Memory B cell (primary cell): ENCODE measurements at places on chromosomes 5 and 9.

- H3K27me3 ChIP-seq, result peaks cover 18% of the 10 kb centered on the region
- H3K27ac ChIP-seq, result no peak overlapping the region
- no peak for DNase-seq
- H3K36me3 ChIP-seq, result no peaks in the 10 kb centered on the region
- no peaks in the 10 kb centered on the region for H3K4me1 ChIP-seq
Observed at GRCh38 chr5:1209896-1210776, 8.7 kb downstream of the SLC6A19 start.

DNA sequence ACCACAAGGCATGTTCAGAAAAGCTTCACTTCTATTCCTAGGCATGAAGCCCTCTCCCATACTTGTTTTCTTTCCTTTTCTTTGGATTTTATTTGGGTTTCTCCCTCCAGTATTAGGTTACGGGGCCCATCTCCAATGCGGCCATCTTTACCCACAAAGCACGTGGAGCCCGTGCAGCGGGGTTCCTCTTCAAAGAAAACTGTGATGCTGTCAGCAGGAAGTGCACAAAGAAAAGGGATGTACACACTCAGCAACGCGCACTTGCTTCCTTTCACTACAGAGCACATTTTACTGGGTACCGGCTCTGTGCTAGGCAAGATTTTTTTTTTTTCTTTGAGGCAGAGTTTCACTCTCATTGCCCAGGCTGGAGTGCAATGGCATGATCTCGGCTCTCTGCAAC lies 106.6 kb downstream of the COL23A1 start:
- peaks cover 10% of the 10 kb centered on the region for H3K27me3 ChIP-seq
- H3K4me3 ChIP-seq, result peak overlapping the region; percentile 28
- no peaks in the 10 kb centered on the region for H3K36me3 ChIP-seq
- H3K27ac ChIP-seq, result no peak overlapping the region
- DNase-seq, result no peak

GRCh38 chr9:77125665-77126064 lies 51.7 kb upstream of the VPS13A start:
- no peak overlapping the region for H3K4me3 ChIP-seq
- H3K27ac ChIP-seq, result no peak overlapping the region
- no peaks in the 10 kb centered on the region for H3K36me3 ChIP-seq
- H3K4me1 ChIP-seq, result no peaks in the 10 kb centered on the region
- DNase-seq, result no peak

GRCh38 chr9:82021198-82021597 lies 32.6 kb downstream of the SPATA31D1 start:
- H3K27ac ChIP-seq, result no peak overlapping the region
- H3K27me3 ChIP-seq, result no peaks in the 10 kb centered on the region
- H3K4me3 ChIP-seq, result no peak overlapping the region
- DNase-seq, result no peak

DNA sequence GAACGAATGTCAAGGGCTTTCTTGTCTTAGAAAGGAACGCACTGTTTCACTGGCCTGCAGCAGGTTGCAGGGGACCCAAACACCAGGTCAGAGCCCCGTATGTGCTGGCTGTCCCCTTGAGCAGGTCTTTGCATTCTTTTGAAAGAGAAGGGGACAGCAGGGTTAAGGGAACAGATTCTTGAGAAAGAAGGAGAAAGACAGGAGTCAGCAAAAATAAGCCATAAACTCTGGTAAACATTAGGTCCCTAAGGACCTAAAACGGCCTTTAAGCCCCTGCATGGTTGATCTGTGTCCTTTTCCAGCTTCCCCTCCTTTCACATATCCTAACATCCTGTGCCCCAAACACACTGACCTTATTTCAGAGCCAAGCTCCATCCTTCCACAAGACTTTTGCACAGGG lies 190.8 kb upstream of the ADRA1B start:
- peaks cover 4% of the 10 kb centered on the region for H3K27me3 ChIP-seq
- H3K4me3 ChIP-seq, result no peak overlapping the region
- DNase-seq, result no peak

DNA sequence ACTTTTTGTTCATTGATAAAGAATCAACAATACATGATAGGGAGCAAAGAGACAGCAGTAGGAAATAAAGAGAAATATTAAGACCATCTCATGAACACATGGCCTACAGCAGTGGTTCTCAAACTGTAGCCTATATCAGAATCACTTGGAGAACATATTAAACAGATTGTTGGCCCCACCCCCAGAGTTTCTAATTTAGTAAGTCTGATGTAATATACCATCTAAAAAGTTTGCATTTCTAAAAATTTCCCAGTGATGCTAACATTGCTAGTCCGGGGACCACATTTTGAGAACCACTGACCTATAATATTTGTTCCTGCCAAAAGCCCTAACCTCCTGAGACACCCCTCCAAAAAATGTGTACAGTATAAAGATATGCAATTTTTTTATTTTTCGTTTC lies 306.2 kb upstream of the NREP start:
- no peak for DNase-seq
- H3K4me3 ChIP-seq, result no peak overlapping the region
- no peaks in the 10 kb centered on the region for H3K36me3 ChIP-seq
- no peak overlapping the region for H3K27ac ChIP-seq
- H3K4me1 ChIP-seq, result no peaks in the 10 kb centered on the region

GRCh38 chr5:28408651-28409050 lies 1370.3 kb upstream of the CDH9 start:
- no peak overlapping the region for H3K27ac ChIP-seq
- H3K4me1 ChIP-seq, result no peaks in the 10 kb centered on the region
- H3K4me3 ChIP-seq, result no peak overlapping the region
- no peak for DNase-seq
- H3K36me3 ChIP-seq, result no peaks in the 10 kb centered on the region

GRCh38 chr5:82494942-82495341 lies 216.8 kb upstream of the RPS23 start:
- H3K27ac ChIP-seq, result no peak overlapping the region
- no peaks in the 10 kb centered on the region for H3K27me3 ChIP-seq
- no peaks in the 10 kb centered on the region for H3K36me3 ChIP-seq
- H3K4me3 ChIP-seq, result no peak overlapping the region
- no peaks in the 10 kb centered on the region for H3K4me1 ChIP-seq

GRCh38 chr5:132090107-132090506 lies 16.5 kb downstream of the CSF2 start:
- H3K27me3 ChIP-seq, result no peaks in the 10 kb centered on the region
- H3K4me3 ChIP-seq, result no peak overlapping the region
- H3K36me3 ChIP-seq, result no peaks in the 10 kb centered on the region
- H3K4me1 ChIP-seq, result peaks cover 11% of the 10 kb centered on the region
- DNase-seq, result no peak

GRCh38 chr9:15086778-15087324 lies 176.6 kb upstream of the FREM1 start:
- no peaks in the 10 kb centered on the region for H3K4me1 ChIP-seq
- DNase-seq, result no peak
- H3K4me3 ChIP-seq, result no peak overlapping the region
- H3K27me3 ChIP-seq, result no peaks in the 10 kb centered on the region
- H3K36me3 ChIP-seq, result no peaks in the 10 kb centered on the region
- H3K27ac ChIP-seq, result no peak overlapping the region

DNA sequence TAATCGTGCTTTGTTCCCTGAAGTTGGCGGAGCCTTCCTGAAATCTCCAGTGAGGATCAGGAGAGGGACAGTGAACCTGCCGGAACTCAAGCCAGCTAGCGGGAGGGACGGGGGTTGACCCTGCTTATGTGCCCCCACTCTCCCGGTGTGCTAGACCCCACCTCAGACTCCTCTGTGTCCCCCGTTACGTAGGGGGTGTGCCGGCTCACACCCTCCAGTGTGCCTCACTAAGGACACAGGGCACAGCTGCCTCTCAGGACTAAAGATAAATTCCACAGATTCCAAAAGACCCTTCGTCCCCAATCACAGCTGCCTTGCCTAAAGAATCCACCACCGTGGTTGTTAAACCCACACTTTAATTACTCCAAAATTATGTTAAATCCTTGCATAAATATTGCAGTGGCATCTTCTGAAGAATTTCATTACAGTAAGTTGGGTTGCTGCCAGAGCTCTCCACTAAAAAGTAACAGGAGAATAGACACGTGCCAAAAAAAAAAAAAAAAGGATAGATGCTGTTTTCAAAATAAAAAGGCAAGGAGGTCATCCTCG lies 73.7 kb downstream of the GTF3C4 start:
- H3K4me1 ChIP-seq, result peaks cover 2% of the 10 kb centered on the region
- H3K27ac ChIP-seq, result no peak overlapping the region
- peaks cover 20% of the 10 kb centered on the region for H3K27me3 ChIP-seq
- no peak for DNase-seq

DNA sequence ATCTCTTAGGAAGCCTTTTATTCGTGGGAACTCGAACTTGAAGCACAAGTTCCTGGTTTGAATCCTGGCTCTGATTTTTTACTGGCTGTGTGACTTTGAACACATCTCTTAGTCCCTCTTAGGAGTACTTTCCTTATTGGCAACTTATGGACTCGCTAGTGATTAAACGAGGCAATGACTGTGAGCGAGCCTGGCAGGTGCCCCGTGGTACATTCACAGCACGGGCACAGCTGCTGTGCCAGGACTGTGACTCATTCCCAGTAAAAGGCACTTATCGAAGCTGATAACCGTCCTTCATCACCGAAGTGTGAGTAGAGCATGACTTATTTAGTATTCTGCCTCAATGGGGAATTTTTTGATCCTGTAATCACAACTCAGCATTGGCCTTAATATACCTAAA lies 22.7 kb downstream of the CFAP90 start:
- no peak overlapping the region for H3K27ac ChIP-seq
- H3K27me3 ChIP-seq, result peaks cover 4% of the 10 kb centered on the region
- DNase-seq, result no peak
- no peaks in the 10 kb centered on the region for H3K4me1 ChIP-seq

DNA sequence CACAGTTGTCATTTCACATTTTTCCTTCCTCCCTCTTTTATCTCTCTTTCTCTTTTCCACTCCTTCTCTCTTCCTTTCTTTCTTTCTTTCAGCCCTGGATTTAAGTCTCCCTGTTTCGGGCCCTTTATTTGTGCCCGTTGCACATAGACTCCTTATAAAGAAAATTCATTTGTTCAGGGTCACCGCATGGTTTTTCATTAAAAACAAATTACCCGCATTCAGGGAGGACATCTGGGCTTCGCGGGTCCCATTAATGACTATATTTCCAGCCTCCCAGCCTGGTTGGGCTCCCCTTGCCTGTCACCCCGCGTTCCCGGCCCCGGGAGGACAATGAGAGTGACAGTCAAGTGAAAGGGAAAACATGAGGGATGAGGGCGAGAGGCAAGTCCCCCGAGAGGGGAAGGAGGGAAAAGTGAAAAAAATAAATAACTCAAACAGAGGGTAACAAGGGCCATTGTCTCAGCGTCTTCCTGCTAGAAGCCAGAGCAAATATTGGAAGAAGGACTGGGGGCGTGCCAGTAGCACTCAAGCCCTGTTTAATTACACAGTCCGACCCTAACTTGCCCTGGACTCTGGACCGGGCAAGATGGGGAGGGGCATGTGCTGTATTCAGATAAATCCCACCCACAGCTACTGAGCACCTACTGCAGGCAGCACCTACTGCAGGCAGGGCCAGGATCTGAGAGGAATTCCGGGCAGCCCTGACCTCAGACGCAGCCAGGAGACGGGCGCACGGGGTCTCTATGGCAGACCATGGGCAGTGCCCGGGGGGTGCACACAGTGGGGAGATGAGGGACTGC lies 166.2 kb downstream of the PAX5 start:
- peaks cover 40% of the 10 kb centered on the region for H3K4me1 ChIP-seq
- no peaks in the 10 kb centered on the region for H3K27me3 ChIP-seq
- peak overlapping the region; percentile 88 for H3K27ac ChIP-seq
- peak overlapping the region; percentile 30 for H3K4me3 ChIP-seq

GRCh38 chr5:157947156-157947555 lies 88.2 kb upstream of the CLINT1 start:
- H3K4me3 ChIP-seq, result no peak overlapping the region
- peaks cover 4% of the 10 kb centered on the region for H3K27me3 ChIP-seq
- H3K27ac ChIP-seq, result no peak overlapping the region
- H3K4me1 ChIP-seq, result peaks cover 5% of the 10 kb centered on the region
- no peak for DNase-seq

DNA sequence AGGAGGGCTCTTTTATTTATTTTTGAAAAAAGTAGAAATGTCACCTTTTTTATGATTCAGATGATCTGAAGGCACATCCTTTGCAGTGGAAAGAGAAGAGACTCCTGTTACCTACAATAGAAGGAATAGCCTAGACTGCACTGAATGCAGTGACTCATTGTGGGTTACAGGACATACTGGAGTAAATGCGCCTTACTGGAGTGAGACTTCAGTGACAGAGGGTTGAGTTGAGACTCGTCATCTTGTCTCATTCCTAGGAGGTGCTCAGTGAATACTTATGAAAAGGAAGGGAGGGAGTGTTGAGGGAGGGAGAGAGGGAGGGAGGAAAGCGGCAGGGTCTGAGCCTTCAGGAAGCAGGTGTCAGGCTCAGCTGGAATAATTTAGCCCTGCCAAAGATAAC lies 25.2 kb downstream of the ANKRA2 start:
- H3K36me3 ChIP-seq, result no peaks in the 10 kb centered on the region
- no peak overlapping the region for H3K27ac ChIP-seq
- H3K4me1 ChIP-seq, result peaks cover 3% of the 10 kb centered on the region
- peaks cover 11% of the 10 kb centered on the region for H3K27me3 ChIP-seq
- DNase-seq, result no peak

GRCh38 chr5:92637247-92637646 lies 943.8 kb downstream of the NR2F1-AS1 start:
- H3K27ac ChIP-seq, result no peak overlapping the region
- no peaks in the 10 kb centered on the region for H3K36me3 ChIP-seq
- H3K4me3 ChIP-seq, result no peak overlapping the region
- H3K4me1 ChIP-seq, result no peaks in the 10 kb centered on the region

- no peak overlapping the region for H3K4me3 ChIP-seq
- peaks cover 5% of the 10 kb centered on the region for H3K4me1 ChIP-seq
- no peaks in the 10 kb centered on the region for H3K27me3 ChIP-seq
- H3K27ac ChIP-seq, result no peak overlapping the region
Observed at GRCh38 chr5:95778713-95779436, 43.7 kb downstream of the GLRX start.

DNA sequence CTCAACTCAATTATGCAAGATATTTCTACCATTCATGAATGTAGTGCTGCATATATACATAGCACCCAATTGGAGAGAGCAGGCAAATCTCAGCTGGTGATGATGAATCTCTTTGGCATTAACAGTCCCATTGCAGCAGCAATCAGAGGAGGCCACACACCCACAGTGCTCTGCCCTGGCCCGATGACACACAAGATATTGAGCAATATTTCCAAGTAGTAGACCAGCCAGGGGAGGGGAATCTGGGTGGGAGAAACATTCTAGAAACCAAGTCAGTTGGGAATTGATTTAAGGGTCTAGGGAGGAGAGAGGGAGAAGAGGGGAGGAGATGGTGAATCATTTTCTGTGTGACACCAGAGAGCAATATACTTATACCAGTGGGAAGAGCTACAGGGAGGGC lies 14.9 kb upstream of the C5orf63 start:
- no peaks in the 10 kb centered on the region for H3K36me3 ChIP-seq
- H3K4me3 ChIP-seq, result no peak overlapping the region
- no peak overlapping the region for H3K27ac ChIP-seq
- peaks cover 5% of the 10 kb centered on the region for H3K4me1 ChIP-seq

DNA sequence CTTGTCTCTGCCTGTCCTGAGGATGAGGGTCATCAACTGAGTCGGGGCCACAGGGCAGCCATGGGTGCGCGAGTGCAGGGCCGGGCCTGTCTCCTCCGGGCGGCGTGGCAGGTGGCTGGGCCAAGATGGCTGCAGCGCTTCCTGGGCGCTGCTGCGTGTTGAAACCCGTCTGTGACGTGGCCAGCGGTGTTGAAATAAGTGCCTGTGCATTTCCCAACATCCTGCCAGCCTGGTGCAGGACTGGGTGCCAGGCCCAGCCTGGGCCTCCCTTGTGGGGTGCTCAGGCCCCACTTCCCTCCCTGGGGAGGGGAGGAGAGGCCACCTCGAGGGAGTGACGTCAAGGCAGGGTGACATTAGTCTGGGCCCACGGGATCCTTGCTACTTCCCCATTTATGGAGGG lies 45.5 kb downstream of the RXRA start:
- no peak overlapping the region for H3K27ac ChIP-seq
- H3K27me3 ChIP-seq, result peaks cover 3% of the 10 kb centered on the region
- no peaks in the 10 kb centered on the region for H3K36me3 ChIP-seq
